ENCODE measurements at places on chromosomes 7 and 10. TPM values are rescaled to one million over a fixed set of nuclear protein-coding genes. Genes with fewer than 3 reads are reported as not detected.

DNA sequence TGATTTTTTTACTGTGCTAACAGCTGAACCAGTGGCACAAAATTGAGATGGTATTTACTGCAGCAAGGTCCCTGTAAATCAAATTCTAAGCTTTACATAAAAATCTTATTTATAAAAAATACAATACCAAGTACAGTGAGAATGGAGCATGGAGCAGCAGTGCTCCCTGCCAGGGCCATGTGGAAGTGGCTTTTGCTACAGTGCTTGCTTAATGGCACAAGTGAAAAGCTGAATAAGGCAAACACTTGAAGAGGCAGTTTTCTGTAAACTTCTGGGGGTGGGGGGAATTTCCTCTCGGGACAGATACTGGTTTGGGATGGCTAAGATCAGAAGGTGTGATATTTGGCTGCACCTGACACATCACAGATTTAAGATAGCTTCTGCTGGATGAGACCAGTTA, 27.5 kb downstream of the AP3M1 start:
- no peak for DNase-seq

GRCh38 chr7:123285076-123285700, 85.4 kb upstream of the SLC13A1 start:
- no peak for DNase-seq

DNA sequence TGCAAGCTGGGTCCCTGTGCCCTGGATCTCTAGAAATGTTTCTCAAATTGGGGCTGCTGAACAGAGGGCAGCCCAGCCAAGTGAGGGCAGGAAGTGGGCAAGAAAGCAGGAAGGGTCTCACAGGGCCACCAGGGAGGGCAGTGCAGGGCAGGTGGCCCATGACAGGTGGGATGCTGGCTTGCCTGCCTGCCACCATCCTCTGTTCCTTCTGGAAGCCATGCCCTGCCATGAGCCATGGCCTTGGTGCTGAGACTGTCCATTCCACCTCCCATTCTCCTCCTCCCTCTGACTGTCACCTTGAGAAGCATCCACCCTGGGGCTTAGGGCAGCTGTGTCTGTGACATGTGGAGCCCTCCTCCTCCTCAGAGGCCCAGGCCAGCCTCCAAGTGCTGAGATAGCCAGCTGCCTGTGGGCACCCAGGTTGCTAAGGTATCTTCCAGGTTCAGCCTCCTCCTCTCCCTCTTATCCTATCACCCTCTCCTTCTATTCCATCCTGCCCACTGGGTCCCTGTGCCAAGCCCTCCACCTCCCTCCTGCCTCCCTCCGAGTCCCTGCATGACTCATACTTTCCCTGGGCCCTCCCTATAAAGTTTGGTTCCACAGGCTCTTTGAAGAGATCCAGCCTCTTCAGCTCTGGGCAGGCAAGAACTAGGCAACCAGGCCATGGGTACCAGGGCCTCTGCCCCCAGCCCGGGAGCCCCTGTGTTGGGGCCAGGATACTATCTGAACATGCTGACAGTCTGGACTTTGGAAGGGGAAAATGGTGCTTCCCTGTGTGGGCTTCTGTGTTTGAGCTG, 1.3 kb downstream of the VSIR start:
- DNase-seq, result no peak

DNA sequence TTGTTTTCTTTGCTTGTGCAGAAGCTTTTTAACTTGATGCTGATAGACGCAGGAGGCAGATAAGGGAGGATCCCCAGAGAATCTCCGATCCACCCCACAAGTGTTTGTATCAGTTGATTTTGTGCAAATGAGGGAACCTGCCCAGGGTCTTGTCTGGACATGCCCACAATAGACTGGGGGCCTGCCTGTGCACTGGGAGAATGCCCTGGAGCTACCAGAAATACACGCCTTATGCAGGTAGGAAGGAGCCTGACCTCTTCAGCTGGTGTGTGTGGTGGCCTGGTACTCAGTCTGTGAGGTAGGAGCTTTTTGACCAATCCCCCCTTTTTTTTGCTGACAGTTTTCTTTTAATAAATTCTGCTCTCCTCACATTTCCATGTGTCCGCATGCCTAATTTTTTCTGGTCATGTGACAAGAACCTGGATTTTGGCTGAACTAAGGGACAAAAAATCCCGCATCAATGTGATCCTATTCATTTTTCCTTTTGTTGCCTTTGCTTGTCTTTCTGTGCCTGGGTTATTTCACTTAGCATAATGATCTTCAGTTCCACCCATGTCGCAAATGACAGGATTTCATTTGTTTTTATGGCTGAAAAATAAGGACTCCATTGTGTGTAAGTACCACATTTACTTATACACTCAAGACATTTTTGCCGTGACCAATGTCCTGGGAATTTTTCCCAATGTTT, 430.6 kb upstream of the NRG3 start:
- DNase-seq, result no peak

DNA sequence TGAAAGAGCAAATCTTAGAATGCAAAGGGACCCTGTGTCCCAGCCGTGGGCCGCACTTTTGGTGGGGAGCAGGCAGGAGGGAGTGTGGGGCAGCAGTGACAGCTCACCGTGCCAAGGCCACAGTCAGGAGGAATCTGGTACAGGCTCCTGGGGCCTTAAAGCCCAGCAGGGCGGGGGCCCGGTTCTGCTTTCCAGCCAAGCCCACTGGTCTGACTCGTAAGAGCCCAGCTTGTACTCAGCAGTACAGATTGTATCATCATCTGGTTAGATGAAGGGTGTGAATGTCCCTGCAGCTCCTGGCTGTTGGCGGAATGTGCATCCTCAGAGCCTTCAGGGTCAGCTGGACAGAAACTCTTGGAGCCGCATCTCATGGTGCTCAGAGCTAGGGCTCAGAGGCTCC, 30.5 kb upstream of the TRIM8 start:
- DNase-seq, result no peak

The ATRNL1 gene
- 15.5 TPM for total RNA-seq

DNA sequence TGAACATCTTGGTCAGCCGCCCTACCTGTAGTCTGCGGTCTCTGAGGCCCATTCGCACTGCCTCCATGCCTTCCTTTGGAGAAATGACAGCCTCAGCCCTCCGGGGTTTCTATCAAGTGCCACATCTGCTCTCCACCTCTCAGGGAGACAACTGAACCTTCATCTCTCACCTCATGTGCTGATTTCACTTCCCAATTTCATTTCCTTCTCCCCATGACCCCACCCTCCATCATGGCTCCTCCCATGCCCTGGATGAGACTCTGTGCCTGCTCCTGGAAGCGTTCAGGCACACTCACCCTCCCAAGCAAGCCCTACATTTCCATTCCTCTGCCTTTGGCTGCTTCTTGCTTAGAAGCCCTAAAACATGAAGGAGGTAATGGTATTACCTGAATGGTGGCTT, 7.8 kb upstream of the SCD start:
- no peak for DNase-seq

The SEMA3A gene
- 3.4 TPM for total RNA-seq

GRCh38 chr10:97328646-97329453, 5.7 kb downstream of the FRAT2 start:
- DNase-seq, result no peak

GRCh38 chr10:95309958-95310357, 19.2 kb upstream of the PDLIM1 start:
- no peak for DNase-seq

The SLC26A5 gene
- total RNA-seq, result not detected

- DNase-seq, result no peak
Observed at GRCh38 chr10:17742918-17743317, 9.1 kb upstream of the TMEM236 start.

DNA sequence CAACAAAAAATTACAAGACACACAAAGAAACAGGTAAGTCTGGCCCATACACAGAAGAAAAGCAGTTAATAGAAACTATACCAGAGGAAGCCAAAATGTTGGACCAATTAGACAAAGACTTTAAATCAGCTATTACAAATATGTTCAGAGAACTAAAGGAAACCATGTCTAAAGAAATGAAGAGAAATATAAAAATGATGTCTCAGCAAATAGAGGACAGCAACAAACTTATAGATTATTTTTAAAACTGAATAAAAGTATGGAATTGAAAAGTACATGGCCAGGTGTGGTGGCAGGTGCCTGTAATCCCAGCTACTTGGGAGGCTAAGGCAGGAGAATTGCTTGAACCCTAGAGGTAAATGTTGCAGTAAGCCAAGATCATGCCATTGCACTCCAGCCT, 58.5 kb downstream of the LHFPL3 start:
- no peak for DNase-seq

DNA sequence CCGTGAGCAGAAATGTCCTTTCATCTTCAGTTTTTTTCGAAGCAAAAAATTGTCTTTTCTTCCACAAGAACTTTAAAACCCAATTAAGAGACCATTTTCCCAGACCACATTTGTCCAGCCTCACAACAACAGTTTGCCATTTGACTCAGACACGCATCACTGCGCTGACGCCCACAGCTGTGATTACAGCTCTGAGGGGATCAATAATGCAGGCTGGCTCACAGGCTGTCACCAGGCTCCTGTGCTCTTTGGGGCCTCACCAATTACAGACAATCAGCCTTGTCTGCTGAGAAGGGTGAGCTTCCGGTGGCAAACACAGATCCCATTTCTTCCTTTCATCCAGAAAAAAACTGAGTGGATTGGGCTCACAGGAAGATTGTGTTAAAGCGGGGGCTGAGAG, 33.3 kb downstream of the DDC start:
- DNase-seq, result no peak

DNA sequence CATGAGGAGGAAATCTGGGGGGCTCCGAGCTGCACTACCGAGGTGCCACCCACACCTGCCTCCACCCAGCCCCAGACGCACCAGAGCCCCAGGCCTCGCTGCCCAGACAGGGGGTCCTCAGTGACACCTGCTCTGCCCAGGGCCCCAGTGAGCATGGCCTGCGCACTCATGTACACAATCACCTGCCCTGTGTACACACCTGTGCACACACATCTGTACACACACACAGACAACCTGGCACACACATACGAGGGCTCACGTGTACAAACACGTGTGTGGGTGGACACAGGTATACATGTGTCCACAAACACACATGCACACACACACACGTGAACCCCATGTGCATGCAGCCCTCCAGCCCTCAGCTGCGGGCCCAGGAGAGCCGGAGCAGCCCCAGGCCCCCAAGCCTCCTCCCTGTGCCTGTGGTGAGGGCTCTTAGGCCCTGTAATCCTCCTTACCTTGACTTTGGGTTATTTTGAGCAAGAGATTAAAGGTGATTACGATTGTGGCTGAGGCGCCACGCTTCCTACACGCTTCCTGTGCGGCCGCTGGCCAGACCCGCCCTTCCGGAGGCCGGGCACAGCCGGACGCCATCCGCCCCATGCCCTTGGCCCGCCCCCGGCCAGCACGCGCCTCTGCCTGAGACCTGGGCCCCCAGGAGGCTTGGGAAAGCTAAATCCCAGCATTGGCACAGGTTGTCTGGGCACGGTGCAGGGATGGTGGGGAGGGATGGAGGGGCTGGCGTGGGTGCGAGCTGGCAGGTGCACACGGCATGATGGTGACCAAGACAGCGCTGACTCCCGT, 71.9 kb downstream of the ELFN1 start:
- no peak for DNase-seq
